ENCODE measurements at places on chromosomes 12 and 14.
A peak's percentile ranks its signal among the peaks of the same experiment; 100 is the strongest.

DNA sequence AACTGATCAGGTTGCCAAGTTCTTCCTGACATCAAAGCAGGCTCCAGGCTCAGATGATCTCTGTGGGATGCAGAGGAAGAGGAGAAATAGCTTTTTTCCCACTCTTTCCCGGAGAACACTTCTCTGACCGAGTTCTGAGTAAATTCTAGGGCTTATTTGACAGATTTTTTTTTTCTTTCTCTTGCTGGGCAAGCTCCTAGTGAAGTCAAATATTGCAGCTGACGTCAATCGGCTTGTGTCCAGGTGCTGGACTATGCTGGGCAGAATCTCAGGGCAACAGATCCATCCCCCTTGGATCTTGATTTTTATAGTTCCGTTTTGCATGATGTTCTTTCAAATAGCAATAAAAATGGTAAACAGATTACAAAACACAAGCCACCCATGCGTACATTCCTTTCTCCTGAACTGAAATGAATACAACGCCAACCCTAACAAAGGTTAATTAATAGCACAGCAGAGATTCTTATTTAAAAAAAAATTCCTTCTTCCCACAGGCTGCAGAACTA lies 182.2 kb downstream of the NOVA1 start:
- DNase-seq: no peak

- DNase-seq: no peak
Observed at GRCh38 chr12:31017535-31017934, 56.1 kb upstream of the DDX11 start.

- DNase-seq: no peak
Observed at GRCh38 chr14:26719514-26719913, 121.7 kb upstream of the NOVA1 start.

DNA sequence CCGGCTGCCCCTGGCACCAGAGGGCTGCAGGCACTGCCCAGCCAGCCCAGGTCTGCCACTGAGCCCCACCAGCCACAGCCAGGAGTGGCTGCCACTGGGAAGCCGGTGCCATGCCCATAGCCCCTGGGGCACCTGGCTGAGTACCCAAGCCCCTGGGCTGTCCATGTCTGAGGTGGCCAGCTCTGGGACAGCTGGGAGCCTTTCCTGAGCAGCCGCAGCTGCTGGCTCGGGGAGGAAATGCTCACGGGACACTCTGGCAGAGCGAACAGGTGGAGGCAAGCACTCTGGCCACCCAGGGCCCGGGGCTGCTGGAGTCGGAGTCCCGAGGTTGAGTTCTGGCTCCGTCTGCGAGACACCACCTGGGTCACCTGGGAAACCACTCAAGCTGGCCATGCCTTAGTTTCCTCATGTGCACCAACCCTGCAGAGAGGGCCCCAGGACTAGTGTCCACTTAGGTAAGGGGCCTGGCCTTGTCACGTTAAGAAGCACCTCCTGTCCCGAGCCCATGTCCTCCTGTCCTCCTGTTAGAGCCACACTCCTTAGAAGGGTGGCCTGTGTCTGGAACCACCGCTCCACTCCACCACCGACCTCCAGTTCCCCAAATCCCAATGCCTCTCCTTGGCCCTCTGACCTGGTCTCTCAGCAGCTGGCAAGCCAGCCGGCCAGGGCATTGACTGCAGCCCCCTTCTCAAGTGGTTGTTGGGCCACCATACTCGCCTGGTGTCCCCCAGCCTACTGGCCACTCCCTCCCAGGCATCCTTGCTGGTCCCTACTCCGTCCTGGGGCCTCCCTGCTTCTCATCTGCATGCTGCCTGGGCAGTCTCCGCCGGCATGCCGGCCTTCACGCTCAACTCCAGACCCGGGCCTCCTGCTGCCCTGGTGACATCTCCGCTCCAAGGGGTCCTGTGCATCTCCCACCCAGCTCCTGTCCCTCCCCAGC lies 45.3 kb downstream of the BEGAIN start:
- no peak for DNase-seq

GRCh38 chr14:50396631-50397389 lies at the start of gene CDKL1:
Gene CDKL1 (minus strand): TSS chr14:50396881. CDS start chr14:50395868, 1,013 bp downstream.
- DNase-seq: peak; percentile 35

- no peak for DNase-seq
Observed at GRCh38 chr12:40336573-40337199, 111.9 kb downstream of the LRRK2 start.

GRCh38 chr14:100526057-100526456 lies 61.2 kb downstream of the BEGAIN start:
- no peak for DNase-seq

GRCh38 chr12:93518725-93519124 lies 51.4 kb downstream of the MRPL42 start:
- DNase-seq: no peak

GRCh38 chr12:61894168-61894567 lies 366.0 kb upstream of the USP15 start:
- no peak for DNase-seq

- DNase-seq: no peak
Observed at GRCh38 chr14:83638748-83639504, 1891.0 kb upstream of the FLRT2 start.

DNA sequence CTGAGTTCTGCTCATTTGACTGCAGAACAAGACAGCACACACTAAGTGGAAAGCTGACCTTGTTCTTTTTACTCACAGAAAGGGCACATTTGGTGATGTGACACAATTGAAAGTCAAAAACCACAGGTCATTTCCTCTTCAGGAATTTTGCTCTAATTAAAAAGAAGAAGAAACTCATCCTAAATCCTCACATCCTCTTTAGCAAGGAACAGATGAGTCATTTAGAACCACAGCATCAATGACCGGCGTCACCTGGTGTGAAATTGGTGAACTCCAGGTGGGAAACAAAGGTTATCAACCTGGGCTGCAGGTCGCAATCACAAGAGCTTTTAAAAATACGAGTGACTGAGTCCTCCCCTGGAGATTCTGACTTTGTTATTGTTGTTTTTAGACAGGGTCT lies 2.9 kb upstream of the RNU6-8 start:
- DNase-seq: no peak

- DNase-seq: no peak
Observed at GRCh38 chr14:75470238-75470797, 42.5 kb downstream of the JDP2 start.

DNA sequence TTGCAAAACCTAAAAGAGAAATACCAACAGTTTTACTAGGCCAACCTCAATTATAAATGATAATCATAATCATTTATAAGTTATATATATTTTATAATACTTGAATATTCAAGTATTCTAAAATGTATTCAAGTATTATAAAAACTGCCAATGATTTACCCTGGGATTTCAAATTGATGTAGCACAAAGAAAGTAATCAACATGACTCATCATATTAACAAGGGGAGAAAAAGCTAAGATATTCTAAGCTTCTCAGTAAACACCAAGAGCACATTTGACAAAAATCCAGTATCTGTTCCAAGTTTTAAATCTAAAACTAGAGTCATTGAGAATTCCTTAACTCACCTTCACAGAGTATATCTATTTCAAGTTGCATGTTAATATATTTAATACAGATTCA lies 56.1 kb downstream of the CAPZA3 start:
- DNase-seq: no peak

- no peak for DNase-seq
Observed at GRCh38 chr12:106358396-106359241, 1.1 kb downstream of the POLR3B start.

DNA sequence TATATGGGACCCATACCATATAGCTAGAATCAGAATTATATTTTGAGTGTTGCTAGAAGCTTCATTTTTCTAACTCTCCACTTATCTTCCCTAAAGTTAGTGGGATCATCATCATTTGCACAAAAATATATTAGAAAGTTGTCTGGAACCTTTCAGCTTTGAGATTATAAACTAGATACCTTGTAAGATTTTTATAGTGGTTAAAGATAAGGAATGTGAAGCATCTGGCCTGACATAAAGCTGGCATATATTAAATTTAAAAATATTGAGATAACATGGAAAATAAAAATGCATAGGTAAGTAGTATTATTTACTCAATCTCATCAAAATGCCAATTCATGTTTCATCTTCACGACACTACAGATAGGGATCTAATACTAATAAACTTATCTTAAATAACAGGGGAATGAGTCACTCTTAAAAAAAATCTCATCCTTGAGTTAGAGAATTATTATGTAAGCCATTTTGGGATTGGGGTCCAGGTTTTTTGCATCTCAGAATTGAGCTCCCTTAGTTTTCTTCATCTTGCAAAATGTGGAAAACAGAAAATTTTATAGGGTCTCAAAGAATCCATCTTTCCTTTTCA lies 318.5 kb downstream of the KCNC2 start:
- DNase-seq: no peak

DNA sequence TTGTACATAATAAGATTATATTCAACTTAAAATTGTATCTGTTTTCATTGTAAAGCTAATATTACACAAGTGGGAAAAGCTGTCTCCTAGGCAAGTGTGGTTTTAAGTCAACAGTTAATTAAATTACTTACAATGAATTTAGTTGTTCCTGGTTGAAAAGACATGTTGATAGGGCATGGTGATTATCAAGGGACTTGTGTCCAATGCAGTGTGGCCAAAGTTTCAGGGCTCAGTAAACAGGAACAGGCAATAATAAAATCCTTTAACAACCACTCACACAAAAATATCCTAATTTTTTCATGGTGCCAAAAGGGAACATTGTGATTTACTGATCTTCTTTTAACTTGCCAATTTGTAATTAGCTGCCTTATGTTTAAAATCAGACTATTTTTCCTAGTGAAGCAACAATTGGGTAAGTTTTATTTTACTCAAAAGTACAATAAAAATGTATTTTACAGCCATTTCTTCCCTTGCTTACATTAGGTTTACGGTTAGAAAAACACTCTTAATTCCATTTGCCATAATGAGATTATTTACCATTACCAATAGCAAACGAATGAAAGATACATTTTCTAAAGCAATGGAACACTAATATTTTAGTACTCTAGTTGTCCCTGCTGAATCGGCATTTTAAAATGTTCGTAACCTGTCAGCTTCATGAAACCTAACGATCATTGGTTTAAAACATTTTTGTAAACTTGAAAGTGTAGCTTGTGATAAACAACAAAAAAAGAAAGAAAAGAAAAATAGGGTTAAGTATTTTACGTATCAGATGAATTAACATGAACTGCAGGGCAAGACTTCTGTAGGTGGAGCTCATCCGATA lies 1.8 kb upstream of the WNK1 start:
- DNase-seq: no peak

- no peak for DNase-seq
Observed at GRCh38 chr12:106001837-106002218, 136.9 kb downstream of the NUAK1 start.

DNA sequence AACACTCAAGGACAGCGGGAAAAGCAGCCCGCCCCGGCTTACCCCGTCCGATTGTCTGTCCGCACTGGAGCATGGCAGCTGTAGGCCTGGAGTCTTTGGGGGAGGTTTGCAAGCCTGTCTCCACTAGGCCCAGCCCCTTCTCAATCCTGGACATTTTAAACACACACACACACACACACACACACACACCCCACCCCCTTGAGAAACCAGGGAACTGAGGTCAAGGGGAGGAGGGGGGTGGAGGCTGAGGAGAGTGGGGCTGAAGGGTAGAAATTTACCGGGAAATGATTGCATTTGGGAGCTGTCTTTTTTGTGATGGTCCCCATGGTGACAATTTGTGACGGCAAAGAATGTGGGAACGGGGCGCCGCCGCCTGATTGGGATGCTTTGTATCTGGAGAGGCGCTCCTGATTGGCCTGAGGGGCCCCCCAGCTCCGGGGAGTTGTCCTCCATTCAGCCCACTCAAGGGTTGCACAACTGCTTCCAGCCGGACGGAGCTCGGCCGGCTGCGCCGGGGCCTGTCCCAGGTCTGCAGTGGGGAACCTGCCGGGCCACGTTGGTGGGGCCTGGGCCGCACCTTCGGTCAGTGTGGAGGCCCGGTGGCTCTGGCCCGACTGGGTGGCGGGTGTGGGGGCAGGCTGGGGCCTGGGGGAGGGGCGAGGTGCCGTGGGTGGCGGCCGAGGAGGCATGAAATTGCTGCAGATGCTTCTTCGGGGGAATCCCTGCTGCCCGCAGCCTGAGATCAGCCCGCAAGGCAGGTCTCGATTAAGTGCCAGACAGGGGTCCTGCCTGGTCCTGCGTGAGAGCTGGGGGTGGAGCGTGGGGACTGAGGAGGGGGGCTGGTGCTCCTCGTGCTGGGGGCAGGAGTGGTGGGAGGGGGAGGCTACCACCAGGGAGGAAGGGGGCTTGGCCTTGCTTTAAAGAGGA lies at the start of gene FAM181A:
TSS of gene FAM181A (plus strand) at position 472 of the 927 bp plus-strand sequence. CDS start 942 bp downstream, outside the sequence.
- DNase-seq: no peak

GRCh38 chr14:57390806-57391516 lies 575 bp downstream of the NAA30 start:
- peak; percentile 33 for DNase-seq

- DNase-seq: no peak
Observed at GRCh38 chr12:57518920-57519795, 1.2 kb downstream of the DDIT3 start.

DNA sequence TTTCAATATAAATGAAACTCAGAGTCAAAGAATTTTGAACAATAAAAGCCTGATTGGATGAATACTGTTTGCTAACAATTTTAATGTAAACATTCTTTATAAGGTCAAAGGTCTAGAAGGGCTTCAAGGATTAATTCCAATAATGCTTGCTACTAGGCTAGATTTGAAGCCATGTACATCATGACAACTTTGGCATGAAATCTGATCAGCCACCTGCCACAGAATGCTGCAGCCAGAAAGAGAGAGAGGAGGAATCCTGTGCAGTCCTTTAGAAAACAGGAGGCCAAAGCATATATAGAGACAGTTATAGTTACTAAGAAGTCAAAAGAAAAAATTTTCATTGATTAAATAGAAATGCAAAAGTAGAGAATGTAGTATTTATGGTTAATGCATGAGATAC lies 47.1 kb downstream of the ABCD2 start:
- DNase-seq: no peak

DNA sequence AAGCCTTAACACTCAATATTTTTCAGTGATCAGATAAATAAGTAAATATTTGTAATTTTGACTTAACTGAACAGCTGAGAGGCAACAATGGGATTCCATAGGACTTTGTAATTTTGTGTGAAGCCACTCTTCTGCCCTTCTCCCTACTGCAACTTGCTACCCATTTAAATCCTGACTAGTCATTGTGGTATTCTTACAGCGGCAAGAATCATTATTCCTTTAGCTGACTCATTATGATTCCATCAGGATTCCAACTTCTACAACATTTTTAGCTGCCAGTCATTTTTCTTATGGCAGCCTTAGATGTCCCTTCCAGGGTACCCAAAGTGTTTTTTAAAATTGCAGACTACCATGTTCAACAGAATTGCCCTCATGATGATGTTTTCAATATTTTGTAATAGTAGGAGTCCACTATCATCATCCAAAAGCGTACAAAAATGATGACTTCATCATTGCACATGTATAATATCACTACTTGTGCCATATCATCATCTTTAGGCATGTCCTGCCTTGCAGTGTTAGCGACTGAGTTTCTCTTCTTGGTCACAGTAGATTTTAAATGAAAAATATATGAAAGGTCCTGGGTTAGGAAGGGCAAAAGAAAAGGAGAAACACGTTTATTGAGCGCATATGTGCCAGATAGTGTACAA lies 5.1 kb upstream of the MAGOHB start:
- DNase-seq: no peak

- DNase-seq: no peak
Observed at GRCh38 chr12:82818271-82819035, 131.7 kb downstream of the TMTC2 start.

DNA sequence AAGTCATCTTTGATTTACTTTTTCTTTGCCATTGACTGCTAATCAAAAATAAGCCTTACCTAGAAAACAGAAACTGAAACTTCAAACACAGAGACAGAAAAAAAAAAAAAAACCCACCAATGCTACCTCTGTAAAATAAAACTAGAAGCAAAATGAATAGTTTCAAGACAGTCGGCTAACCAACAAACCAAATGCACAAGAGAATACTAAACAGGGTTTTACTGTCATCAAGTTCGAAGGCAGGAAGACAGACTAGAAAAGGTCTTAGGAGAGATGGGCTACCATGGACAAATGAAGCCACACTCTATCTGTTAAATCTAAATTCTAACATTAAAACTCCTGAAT lies 59.5 kb downstream of the SEL1L start:
- DNase-seq: no peak
